ENCODE measurements at places on chromosomes 6 and 20. TPM values are rescaled to one million over a fixed set of nuclear protein-coding genes. Genes with fewer than 3 reads are reported as not detected.

GPSM3 gene
- 49.0 TPM for total RNA-seq

- DNase-seq = peak; percentile 28
Measured at GRCh38 chr6:147390909-147391536, 117.5 kb upstream of the SAMD5 start.

DNA sequence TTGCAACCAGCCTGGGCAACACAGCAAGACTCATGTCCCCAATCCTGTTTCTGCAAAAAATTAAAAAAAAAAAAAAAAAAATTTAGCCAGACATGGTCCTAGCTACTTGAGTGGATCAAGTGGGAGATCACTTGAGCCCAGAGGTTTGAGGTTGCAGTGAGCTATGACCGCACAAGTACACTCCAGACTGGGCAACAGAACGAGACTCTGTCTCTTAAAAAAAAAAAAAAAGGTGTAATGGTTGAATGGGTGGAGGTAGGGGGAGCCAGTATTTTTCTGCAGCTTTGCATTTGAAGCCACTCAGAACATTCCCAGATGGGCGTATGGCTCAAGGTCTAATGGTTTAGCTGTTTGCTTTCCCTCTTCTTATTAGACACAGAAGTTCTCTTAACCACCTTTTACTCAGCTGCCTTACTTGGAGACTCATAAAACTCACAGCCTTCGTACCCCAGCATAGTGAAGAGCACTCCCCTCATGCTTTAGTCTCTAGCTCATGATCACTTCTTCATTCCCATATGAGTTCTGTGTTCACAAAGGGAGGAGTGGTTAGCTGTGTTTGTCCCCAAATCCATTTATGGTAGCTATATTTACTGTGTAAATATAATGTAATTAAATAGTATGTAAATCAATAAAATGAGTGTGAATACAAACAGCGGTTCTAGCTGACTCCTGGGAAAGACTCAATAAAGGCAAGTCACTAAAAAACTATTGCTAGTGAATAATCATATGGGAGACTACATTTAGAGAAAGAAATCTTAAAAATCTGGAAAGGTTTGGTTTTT lies 9.0 kb downstream of the FKBP1A start:
- no peak for DNase-seq

PDE10A gene
- total RNA-seq = 11.5 TPM

DNA sequence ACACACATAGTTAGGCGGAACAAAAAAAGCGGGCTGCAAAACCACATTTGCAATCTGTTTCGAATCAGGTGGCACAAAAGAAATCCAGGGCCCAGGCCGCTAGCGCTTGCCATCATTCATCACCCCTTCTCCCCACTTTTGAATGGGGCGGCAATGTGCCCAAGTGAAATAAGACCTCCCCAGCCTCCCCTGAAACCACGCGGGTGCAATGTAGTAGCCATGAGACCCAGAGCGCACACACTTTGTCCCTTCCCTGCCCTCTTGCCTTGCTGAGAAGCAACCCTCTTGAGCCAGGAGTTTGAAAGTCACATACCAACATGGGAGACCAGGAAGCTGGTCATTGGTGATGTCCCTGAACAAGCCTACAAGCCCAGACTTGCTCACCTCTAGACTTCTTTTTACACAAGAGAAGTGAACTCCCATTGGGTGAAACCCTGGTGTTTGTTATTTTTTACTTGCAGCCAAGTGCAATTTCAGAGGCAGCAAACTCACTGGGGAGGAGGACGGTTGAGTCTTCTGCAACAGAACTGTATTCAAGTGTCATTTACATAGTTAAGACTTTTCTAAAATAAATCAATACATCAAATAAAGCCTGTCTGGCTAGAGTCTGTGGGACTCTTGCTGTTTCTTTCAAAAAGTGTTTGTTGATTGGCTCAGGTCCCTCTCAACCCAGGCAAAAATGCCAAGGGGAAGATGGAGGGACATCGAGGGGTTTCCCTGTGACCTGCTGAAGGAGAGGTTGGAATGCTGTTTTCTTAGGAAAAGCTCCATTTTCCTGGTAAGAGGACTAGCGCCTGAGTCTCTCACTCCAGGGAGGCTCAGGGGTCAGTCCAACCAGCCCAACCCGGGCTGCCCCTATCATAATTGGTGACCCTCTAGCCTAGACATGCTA lies 138.1 kb upstream of the PTPN1 start:
- no peak for DNase-seq

GHRH gene
- not detected for total RNA-seq

GRCh38 chr20:32973077-32973717 lies 31.0 kb downstream of the SUN5 start:
- no peak for DNase-seq

ULBP2 gene
- total RNA-seq = 9.9 TPM

DNA sequence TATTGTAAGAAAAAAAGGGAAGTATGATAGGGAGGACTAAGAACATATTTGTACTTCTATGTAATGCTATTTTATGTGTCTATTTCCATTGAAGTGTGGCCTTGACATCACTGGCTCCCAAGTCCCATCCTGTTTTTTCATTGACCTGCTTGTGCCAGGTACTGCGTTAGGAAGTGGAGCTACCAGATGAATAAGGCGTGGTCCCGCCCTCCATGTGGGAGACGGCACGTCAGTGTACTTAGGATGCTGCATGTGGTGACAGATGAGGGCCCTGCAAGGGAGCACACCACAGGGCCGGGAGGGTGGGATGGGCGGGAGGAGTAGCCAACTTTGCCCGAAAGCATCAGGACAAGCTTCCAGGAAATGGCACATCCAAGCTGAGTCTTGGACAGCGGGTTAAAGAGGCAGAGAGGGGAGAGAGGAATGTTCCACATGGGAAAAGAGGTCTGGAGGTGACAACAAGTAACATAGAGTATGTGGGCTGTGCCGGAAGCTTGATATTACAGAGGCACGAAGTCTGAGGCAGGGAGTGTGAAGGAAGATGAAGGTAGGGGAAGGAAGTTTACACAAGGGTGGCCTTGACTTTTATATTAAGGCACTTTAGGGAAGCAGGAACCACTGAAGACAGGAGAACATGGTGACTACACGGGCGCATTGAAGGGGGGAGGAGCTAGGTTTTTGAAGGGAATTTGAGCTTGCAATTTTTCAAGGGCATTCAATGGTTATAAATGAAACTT lies 140.6 kb downstream of the MTHFD1L start:
- DNase-seq = no peak

ZSCAN23 gene
- total RNA-seq = 6.8 TPM

CLVS2 gene
- total RNA-seq = 0.28 TPM

CNBD2 gene
- total RNA-seq = 8.8 TPM

CST5 gene
- total RNA-seq = not detected

- DNase-seq = no peak
Measured at GRCh38 chr6:14695579-14695978, 550.3 kb upstream of the JARID2 start.

IL17F gene
- total RNA-seq = not detected

DYNLRB1 gene
- 96.8 TPM for total RNA-seq

TCP11 gene
- 0.18 TPM for total RNA-seq

XKR7 gene
- total RNA-seq = 0.23 TPM

DNA sequence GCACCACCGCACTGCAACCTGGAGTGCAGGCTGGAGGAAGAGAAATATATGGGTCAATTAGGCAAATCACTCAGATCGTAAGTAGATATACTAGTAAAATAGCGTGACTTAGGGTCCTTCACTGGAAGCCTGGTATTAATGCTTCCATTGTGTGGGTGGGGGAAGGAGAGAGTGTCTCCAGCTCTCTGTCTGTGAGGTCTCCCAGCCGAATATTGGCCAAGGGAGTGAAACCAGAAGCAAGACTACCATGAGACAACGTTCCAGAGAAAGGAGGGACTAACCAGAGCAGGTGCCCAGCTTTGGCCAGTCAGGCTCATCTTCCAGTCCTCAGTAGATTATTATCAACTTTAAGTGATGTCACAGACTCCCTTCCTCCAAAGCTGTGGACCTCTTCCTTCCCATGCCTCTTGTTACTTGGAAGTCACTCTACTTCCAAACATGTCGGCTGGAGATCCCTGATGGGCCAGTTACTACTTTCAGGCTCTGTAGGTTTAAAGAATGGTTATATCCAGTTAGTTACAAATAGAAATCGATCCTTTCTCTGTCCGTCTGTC lies 28.8 kb downstream of the MTHFD1L start:
- no peak for DNase-seq

GRCh38 chr6:133376743-133377142 lies 135.6 kb downstream of the EYA4 start:
- no peak for DNase-seq

All from endothelial cell (in vitro differentiated cells).